ENCODE measurements at places on chromosomes 12 and 14. TPM values are rescaled to one million over a fixed set of nuclear protein-coding genes. Genes with fewer than 3 reads are reported as not detected.

DNA sequence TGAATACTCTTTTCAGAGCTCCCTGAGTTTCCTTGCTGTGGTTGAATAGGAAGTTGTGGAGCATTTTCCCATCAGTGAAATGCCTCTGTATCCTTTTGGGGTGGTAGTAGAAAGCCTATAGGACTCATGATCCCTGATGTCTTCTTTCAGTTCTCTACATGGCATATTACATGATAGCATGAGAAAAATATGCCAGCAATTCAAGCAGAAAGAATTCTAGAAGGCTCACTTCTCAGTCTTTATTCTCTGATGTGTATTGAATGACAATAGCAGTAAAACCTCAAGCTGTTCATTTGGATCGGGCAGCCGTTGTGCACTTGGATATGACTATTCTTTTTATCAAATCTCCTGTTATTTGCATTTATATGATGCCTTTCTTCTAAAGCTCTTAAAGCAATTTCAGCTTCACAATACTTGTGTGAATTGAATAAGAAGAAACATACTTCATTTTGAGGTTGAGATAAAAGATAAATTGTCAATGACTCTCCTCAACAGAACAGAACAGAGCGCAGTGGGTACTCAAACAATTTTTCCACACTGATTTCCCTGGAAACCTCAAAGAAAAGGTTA is 251.5 kb upstream of the FBXO33 start:
- DNase-seq, result no peak

GRCh38 chr12:56007564-56008559 is 10.8 kb downstream of the SUOX start:
- peak; percentile 48 for DNase-seq

GRCh38 chr12:91189516-91189915 is 6.9 kb upstream of the DCN start:
- no peak for DNase-seq

OLR1 gene
- total RNA-seq, result 35.1 TPM

All from omental fat pad (tissue), 4 donors.